ENCODE measurements at places on chromosomes 12 and 14.

DNA sequence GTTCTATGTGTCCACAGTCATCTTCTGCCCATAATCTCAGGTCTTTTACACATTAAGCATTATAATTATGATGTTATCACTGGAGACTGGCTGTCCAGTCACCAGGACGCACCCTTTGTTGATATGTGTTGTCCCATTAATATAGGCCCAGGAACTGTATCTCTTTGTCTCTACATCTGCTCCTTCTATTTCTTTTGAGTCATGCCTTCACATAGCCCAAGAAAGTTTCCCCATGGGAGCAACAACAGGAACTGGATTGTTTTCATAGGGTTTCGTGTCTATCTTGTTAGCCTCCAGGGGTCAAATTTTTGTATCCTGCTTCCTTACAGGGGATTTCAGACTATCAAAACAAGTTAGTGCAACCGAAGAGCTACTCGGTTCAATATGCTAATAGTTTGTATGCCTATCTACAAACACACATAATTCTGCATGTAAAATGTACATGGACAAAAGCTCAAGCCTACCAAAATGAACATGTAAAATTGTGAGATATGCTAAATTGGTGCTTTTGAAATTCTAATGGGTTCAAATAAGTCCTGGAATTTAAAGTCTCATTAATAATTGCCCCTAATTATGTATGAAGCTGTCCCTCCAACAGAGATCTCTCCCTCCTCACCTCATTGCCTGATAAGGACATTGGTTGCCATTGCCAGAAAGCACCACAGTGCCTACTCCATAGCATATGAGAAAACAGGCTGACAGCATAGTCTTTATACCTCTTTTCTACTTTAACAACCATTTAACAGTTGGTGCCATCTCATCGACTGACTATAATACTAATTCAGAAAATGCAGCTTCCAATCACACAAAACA, 99.8 kb upstream of the DIO2 start:
- DNase-seq = no peak

GRCh38 chr12:124423761-124424515, 129.0 kb downstream of the RFLNA start:
- DNase-seq = no peak

DNA sequence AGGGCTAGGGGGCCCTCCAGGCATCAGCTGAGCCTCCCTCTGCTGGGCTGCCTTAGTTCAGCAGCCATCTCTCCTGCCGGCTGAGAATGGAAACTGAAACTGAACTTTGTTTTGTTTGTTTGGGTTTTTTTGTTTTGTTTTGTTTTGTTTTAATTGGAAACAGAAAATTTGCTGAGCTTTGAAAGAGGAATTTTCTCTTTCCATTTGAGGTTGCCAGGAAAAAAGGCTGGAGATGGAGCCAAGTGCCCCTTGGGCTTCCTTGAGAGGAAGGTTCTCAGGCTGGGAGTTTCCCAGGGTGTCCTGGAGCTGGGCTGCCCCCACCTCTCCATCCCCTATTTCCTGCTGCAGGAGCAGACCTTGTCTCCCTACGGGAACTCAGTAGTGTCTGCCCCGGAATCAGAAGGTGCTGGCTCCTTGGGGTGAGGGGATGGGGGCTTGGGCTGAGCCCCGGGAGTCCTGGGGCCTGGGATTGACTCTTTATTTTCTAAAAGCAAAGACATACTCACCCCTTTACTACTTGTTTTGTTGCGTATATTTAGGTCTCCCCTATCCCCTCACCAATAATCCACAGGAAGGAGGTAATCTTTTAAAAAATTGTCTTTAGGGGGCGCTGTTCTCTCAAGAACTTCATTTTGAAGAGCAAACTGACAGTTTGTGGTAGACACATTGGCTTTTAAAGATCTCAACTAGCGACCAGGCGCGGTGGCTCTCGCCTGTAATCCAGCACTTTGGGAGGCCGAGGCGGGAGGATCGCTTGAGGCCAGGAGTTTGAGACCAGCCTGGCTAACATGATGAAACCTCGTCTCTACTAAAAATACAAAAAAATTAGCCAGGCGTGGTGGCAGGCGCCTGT, 21.3 kb upstream of the OASL start:
- peak; percentile 82 for DNase-seq

- DNase-seq = no peak
Measured at GRCh38 chr12:119201789-119202543, 23.2 kb downstream of the HSPB8 start.

GRCh38 chr12:107718606-107719005, 33.0 kb downstream of the PWP1 start:
- DNase-seq = no peak

DNA sequence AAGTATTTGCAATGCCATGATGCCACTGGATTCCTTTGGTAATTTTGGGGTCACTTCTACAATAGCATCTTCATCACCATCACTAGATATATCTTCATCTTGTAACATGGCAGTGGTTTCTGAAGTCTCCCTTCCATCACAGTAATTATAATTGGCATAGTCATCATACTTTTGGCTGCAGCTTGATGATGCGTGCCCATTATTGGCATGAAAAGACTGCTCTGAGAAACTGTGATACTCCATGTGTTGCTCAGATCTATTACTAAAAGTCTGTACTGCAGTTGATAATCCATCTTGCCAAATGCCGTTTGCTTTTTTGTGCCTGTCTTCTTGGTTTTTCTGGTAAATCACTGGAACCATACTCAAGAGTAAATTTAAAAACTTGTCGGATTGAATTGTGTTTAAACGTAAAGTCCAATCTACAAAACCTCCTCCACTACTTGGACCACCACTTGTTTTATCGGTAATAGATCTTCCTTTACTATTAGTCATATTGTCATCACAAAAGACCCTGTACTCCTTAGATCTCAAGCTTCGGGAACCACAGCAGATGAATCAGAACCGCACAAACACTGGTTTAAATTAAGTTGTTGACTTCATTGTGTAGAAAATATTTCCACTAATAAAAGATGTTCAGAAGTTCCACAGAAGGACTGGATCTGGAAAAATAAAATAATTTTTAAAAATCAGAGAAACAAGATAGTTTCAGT, 29.9 kb downstream of the SLC41A2 start:
- no peak for DNase-seq

DNA sequence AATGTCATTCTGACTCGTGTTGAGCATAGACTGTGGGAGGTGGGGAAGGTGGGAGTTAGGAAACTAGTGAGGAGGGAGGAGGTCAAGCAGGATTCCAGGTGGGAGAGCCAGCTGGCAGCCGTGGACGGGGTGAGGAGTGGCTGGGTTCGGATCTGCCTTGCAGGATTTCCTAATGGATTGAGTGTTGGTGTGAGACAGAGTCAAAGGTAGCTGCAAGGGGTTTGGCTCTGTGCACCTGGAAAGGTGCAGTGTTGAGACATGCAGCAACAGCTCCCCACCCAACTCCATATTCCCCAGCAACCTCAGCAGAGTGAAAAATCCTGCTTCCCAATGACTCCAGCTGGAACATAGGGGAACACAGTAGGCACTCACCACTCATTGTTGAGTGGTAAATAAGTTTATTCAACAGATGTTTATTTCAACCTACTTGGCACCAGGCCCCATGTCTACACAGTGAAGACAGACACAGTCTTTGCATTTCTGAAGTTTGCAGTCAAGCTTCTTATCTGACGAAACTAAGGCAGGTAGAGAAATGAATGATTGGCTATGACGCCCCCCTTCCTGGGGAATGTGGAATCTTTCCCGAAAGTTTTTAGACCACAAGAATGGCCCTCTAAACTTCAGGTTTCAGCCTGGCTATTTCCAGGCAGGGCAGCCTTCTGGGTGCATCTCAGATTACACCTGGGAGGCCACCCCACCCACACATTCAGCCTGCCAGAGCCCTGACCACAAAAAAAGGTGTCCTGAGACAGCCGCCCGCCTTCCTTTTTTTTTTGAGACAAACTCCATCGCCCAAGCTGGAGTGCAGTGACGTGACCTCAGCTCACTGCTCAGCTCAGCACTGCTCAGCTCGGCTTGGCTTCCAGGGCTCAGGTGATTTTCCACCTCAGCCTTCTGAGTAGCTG, 37.9 kb upstream of the PLEKHG6 start:
- no peak for DNase-seq

- DNase-seq = no peak
Measured at GRCh38 chr12:26790645-26790994, 42.4 kb downstream of the ITPR2 start.
